ENCODE measurements at places on chromosomes 11 and 22. TPM values are rescaled to one million over a fixed set of nuclear protein-coding genes. Genes with fewer than 3 reads are reported as not detected.

- no peak for DNase-seq
Measured at GRCh38 chr11:27356624-27357222, 6.3 kb downstream of the CCDC34 start.

DNA sequence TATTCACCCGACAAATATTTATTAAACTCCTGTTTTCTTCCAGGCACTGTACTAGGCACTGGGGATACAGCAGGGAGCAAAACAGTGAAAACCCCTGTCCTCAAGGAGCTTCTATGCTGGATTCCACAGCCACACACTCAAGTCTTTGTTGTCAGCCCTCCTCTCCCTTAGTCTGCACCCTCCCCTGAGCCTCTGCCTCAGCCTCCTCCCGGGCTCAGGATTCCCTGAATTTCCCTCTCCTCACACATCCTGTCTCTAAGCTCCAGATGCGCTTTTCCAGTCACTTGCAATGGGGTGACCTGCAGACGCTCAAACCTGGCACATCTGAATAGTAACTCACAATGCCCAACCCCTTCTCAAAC, 13.5 kb upstream of the TUB start:
- no peak for DNase-seq

The MIAT gene
- total RNA-seq, result 58.7 TPM

GRCh38 chr11:2862395-2863275, 22.9 kb downstream of the CDKN1C start:
- no peak for DNase-seq

The MPPED2 gene
- total RNA-seq, result not detected

DNA sequence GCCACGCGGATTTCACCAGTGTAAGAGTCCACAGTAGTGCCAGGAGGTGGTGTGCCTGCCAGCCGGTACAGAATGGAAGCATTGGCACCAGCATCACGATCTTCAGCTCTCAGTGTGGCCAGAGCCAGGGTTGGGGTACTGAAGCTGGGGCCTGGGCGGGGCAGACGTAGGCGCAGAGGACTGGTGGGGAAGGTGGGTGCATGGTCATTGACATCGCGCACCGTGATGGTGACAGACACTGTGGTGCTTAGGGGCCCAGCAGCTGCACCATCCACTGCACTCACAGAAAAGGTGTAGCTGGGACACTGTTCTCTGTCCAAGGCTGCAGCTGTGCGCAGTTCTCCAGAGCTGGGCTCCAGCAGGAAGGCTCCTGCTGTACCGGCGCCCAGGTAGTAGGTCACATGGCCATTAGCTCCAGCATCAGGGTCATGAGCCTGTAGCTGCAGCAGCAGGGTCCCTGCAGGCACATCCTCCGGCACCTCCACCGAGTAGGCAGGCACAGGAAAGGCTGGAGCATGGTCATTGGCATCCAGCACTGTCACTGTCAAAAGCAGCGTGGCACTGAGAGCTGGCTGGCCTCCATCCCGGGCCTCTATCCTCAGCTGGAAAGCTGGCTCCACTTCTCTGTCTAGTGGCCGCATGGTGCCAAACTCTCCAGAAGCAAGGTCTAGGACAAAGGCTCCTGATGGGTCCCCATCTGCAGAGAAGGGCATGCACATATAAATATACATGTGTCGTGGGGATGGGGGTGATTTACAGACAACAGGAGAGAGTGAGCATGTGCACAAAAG, 7.9 kb upstream of the TPP1 start:
- no peak for DNase-seq

GRCh38 chr11:116984589-116984988, 113.6 kb downstream of the SIK3 start:
- no peak for DNase-seq

DNA sequence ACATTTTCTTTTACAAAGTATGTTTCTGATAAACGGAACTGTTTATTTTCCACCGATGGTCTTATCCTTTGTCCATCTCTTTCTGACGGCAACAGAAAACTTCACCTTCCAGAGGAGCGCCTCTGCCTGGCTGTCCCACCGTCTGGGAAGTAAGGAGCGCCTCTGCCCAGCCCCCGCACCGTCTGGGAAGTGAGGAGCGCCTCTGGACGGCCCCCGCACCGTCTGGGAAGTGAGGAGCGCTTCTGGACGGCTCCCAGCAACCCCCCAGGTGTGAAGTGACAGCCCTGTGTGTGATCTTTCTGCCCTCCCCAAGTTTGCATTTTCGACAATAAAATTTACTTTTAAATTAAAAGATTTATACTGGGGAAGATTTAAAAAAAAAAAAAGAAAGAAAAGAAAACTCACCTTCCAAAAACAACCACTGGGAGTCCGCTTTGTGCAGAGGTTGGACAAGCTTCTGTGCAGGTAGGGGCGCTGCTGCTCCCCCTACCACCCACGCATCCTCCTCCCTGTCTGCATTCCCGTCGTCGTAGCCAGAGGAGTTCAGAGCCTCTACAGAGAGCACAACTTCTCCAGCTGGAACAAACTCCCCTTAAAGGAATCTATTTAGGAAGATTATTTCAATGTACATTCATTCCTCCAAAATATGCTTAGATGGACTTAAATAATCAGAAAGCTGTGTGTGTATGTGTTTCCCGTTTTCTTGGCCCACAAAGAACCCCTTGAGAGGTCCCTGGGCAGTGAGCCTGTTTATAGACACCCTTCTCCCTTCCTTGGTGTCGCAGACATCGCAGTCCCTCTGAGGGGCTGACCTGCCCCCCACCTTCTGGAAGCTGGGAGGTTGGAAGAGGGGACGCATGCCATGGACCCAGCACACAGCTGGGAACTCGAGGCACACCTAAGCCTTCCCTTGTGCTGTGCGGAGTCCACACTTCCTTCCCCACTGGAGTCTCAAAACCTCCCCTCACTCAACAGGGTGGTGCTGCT, 849 bp upstream of the APOBEC3B start:
- DNase-seq, result peak; percentile 42

The EIF1AD gene
- total RNA-seq, result 41.2 TPM

The HSPB2 gene
- total RNA-seq, result not detected

The OR51B5 gene
- total RNA-seq, result not detected

DNA sequence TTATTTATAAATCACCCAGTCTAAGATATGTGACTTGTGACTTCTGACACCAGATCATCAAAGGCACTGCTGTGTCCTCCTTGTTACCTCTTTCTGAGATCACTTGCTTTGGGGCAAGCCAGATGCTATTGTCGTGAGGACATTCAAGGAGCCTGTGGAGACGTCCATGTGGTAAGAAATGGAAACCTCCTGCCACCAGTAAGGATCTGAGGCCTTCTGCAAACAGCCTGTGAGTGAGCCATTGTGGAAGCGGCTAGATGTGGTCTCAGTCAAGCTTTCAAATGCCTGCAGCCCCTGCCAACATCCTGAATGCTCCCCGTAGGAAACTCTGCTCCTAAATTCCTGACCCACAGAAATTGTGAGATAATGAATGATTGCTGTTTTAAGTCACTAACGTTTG, 11.7 kb upstream of the RDX start:
- DNase-seq, result no peak

DNA sequence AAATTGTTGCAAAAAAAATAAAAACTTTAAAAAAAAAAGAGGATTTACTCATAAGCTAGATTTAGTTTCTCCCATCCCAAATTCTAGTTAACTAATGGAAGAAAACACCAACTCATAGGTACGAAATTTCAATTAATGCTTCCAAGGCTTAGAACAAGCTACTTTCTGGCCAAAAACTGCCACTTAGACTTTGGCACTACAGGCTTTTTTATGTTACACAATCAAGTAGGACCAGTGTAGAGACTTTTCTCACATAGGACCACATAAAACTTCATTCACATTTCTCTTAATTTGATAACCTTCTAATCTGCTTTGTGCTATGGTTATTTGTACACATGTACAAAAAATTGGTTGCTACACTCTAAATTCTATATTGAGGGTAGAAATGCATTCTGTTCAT, 3.1 kb downstream of the ST13 start:
- no peak for DNase-seq

DNA sequence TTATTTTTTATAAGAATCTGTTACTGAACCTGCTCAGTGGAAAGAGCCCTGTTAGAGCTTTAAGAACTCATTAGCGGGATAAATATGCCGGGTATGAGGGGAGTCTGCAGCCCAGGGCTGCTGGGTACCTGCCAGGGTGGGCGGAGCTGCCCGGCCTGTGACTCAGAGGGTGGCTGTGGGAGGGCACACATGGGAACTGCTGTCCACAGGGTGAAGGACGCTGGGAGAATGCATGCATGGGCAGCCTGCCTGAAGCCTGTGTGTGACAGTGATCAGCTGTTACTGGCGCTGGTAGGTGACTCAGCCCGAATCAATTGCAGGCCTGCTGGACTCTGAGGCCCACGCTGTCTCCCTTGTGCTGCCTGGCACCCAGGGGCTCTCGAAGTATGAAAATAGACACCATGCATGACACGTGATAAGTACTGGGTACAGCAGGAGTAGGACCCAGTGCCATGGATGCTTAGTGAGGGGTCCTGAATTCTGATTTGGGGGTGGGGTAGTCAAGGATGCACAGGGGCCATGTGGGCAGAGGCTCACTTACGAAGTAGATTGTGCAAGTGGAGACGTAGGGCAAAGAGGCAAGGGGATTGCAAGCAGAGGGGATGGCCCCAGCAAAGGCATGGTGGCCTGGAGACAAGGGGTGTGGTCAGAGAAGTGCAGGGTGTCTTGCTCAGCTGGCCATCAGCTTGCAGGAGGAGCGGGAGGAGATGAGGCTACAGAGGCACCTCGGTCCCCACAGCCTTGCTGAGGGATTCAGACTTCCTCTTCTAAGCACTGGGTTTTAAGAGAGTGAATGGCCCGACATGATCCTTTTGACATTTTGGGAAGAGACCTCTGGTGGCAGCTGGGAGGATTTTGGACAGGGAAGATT, 36.5 kb downstream of the GRIK4 start:
- no peak for DNase-seq

GRCh38 chr22:30078320-30079311, 1.6 kb upstream of the HORMAD2 start:
- peak; percentile 65 for DNase-seq

The TSSK2 gene
- not detected for total RNA-seq

The PKP3 gene
- total RNA-seq, result not detected

- no peak for DNase-seq
Measured at GRCh38 chr22:49879871-49880270, 26.2 kb downstream of the ZBED4 start.

- DNase-seq, result no peak
Measured at GRCh38 chr11:130787973-130788570, 128.2 kb downstream of the SNX19 start.

The OR8H1 gene
- not detected for total RNA-seq

DNA sequence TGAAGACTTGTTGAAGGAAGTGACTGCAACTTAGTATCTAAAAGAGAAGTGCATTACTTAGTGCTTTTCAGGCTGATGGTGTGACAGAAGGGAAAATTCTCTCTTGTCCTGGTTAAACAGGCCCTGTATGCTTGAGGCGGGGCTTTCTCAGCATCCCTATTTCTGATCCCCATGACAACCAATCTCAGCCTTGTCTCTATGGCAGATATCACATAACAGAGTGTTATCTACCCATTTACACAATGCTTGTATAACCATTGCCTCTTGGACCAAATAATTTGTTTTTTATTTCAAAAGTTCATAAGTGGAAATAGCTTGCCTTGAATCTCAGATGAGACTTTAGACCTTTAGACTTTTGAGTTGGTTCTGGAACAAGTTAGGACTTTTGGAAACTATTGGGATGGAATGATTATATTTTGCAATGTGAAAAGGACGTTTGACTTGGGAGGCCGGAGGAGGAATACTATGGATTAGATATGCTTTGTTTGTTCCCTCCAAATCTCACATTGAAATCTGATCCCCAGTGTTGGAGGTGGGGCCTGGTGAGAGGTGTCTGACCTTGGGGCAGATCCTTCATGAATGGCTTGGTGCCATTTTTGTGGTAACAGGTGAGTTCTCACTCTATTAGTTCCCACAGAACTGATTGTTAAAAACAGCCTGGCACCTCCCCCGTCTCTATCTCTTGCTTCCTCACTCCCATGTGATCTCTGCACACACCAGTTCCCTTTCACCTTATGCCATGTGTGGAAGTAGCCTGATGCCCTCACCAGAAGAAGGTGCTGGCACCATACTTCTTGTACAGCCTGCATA, 3.1 kb upstream of the GLYAT start:
- DNase-seq, result no peak

DNA sequence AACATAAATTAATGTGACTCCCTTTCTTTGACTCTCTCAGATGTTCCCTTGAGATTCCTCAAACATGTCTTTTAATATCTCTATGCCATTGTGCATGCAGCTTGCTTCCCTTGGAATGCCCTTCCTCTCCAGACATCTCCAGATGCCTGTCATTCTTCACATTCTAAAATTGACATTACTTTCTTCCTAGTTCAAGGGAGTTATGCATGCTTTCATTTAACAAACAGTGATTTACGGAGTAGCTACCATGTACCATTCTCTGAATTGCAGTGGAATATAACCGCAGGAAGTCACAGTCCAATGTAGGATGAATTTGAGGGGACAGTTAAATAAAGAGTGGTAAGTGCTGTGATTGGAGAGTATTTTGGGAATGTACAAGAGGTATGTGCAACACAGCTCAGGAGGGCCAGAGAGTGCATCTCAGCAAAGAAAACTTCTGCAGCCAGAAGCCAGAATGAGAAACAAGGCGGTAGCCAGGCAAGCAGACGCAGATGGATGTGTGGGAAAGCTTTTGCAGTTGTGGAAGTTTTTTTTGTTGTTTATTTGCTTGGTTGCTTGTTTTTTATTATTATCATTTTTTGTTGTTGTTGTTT, 18.7 kb downstream of the MMP10 start:
- no peak for DNase-seq

GRCh38 chr11:76443268-76443980, 1.4 kb upstream of the EMSY start:
- peak; percentile 14 for DNase-seq

- no peak for DNase-seq
Measured at GRCh38 chr11:10447445-10447844, 7.6 kb upstream of the AMPD3 start.
